Stimulated activated CD4-positive, alpha-beta T cell treated with anti-CD3 and anti-CD28 coated beads, Interleukin-4, amount 100 ng/mL, for 1 hour (primary cell): ENCODE measurements at places on chromosomes 16 and 17.

- no peak for DNase-seq
Measured at GRCh38 chr16:83992624-83993023, 24.6 kb downstream of the NECAB2 start.

DNA sequence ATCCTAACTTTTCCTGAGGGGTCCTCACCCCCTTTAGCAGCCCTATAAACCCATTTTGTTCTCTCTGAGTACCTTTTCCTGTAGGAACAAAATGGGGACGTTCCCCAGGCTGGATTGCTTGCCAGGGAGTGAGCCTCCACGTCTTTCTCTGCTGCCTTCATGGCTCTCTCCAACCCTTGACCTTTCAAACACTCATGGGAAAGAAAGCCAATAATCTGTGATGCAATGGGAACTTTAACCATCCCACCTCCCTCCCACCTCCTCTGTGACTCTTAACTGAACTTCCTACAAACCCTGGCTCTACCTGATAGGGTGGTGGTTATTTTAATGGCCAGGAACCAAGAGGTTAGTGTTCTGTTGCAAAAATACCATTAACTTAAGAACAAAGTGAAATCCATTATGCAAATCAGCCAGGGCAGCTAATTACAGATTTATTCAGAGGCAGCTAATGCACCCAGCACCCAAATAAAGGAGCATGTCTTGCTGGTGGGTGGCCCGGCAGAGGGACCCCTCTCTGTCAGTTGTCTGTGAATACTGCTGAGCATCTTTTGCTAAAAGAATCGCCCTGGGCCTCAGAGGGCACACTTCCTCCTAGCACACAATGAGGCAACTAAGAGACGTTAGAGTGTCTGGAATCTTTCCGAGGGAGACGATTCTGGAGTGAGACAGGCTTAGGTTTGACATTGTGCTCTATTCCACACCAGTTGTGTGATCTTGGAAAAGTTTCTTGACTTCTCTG is 3.0 kb downstream of the PIPOX start:
- no peak for DNase-seq

- DNase-seq, result no peak
Measured at GRCh38 chr17:17782523-17783115, 54.2 kb downstream of the SREBF1 start.

- no peak for DNase-seq
Measured at GRCh38 chr16:10881479-10882030, 4.6 kb downstream of the CIITA start.

GRCh38 chr17:59367657-59368045 is 36.2 kb downstream of the YPEL2 start:
- no peak for DNase-seq

DNA sequence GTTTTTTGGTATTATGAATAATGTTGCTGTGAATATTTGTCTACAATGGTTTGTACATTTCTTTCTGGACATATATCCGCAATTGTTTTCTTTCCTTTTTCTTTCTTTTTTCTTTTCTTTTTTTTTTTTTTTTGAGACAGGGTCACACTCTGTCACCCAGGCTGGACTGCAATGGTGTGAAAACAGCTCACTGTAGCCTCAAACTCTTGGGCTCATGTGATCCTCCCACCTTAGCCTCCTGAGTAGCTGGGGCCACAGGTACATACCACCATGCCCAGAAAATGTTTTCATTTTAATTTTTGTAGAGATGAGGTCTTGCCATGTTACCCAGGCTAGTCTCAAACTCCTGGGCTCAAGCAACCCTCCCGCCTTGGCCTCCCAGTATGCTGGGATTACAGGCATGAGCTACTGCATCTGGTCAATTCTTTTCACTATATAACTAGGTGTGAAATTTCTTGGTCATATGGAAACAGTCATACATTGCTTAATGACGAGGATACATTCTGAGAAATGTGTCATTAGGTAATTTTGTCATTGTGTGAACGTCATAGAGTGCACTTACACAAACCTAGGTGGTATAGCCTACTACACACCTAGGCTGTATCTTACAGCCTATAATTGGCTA is 15.2 kb downstream of the IL21R start:
- DNase-seq, result no peak

- no peak for DNase-seq
Measured at GRCh38 chr16:72357910-72358309, 186.0 kb upstream of the PMFBP1 start.

GRCh38 chr17:16215002-16215272 is 397 bp downstream of the NCOR1 start:
- DNase-seq, result no peak

DNA sequence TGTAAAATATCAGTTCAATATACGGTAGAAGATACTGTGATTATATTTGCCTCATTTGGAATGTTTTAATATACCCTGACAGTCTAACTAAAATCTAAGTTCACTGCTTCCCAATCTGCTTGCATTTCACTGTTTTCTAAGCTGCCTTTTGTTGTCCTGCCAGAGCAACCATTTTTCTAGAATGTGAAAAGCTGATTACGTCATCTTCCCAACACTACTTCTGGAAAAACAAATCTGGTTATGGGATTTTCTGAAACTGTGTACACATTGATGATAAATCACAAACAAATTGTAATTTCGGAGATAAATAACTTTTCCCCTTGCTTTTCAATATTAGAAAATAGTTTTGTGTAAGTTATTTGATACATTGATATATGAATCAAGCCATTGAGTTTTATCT is 1529.0 kb downstream of the CDH11 start:
- no peak for DNase-seq

- no peak for DNase-seq
Measured at GRCh38 chr16:23539984-23540816, 16.9 kb downstream of the EARS2 start.

GRCh38 chr16:31080756-31081419 is 6.7 kb downstream of the ZNF646 start:
- DNase-seq, result no peak

DNA sequence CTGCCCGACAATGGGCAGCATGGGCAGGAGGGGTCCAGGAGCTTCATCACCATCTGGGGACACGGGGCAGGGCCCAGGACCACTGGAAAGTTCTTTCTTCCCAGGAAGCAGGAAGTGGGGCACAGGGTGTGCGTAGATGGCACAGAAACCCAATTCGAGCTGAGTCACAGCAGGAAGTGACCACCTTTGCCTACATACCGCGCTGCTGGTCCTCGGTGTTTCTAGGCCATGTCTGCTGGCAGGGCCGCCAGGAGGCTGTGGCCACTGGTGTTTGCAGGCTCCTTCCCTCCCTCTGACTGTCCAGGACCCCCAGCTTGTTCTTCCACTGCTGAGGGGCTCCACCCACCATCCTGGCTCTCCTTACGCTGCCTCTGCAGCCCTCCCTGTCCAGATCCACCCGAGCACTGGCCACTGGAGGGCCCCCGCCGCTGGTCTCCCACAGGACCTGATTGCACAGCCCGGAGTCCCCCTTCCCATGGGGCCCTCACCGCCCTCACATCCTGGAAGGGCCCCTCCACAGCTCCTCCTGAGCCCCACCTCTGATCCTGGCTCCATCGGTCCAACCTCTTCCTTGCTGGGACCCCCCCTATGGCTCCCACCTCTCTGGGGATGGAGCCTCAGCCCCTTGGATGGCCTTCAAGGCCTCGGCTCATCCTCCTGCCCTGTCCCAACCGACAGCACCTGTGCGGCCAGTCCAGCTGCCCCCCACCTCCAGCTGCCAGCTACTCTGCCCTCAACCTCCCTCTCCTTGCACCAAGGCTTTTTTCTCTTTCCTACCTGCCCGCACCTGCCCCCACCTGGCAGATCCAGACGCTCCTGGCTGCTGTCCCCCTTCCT is 14.5 kb upstream of the RASD1 start:
- DNase-seq, result no peak

DNA sequence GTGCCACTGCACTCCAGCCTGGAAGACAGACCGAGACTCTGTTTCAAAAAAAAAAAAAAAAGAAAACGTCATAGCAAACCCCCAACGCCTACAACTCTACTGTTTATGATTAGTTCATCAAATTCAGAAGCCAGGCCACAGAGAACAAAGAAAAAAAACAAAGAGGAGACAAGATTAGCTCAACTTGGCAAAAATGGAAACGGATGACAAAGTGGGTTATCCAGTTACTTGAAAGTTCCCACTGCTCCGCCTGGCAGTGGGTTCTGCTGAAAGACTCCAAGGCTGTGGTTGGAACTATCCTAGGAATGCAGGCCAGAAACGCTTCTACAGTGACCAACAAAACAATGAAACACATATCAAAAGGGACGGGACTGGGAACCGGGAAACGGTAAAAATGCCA is 53.1 kb downstream of the MRM3 start:
- no peak for DNase-seq

GRCh38 chr16:69365901-69366300 is 14.3 kb upstream of the TMED6 start:
- DNase-seq, result no peak

DNA sequence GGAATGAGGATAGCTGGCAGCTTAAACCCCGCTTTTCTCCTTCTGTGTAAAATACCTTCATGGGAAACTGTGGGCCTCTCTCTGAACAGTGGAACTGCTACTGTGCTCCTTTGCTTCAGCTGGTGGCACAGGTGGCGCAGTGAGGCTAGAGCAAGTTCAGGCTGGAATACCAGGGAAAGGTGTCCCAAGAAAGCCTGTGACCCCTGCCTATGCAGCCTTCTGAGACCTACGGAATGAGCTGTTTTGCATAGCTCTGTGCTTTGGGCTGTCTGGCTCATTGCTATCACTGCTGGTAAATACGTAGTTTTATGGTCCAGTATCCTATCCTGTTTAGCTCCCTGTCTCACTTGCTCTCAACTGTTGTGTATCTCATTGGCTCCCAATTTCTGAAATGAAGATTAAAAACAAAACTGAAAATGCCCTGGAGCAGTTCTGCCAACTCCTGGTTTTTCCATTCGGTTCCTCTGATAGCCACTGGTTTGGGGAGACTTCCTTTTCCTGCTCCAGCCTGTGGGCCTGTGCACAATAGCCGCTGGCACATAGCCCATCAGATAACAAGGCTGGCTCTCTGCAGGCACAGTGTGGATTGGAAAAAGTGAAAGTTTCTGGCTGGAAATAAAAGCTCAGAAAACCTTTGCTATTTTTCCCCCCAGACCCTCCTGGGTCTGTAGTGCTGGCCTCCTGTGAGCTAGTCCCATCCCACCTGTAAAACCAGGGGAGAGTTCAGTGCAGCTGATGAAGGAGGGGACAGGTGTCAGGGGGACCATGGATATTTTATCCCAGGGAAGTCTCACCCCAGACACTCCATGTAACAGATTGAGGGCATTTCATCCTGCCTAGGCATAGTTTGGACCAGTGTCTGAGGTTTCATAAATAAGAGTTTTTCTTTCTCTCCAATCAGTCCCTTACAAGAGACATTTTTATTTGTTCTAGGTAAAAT is 24.0 kb downstream of the LIMD2 start:
- no peak for DNase-seq

GRCh38 chr16:4117250-4117578 is 972 bp upstream of the ADCY9 start:
- DNase-seq, result no peak

- DNase-seq, result no peak
Measured at GRCh38 chr16:71555230-71555891, 21.5 kb downstream of the TAT start.

GRCh38 chr17:28744104-28744971 is 527 bp downstream of the TRAF4 start:
- peak; percentile 77 for DNase-seq

- no peak for DNase-seq
Measured at GRCh38 chr17:61822326-61823285, 40.7 kb downstream of the BRIP1 start.

- no peak for DNase-seq
Measured at GRCh38 chr17:69030169-69030568, 30.6 kb downstream of the ABCA9 start.

GRCh38 chr16:23072084-23072599 is 77.1 kb downstream of the USP31 start:
- no peak for DNase-seq

- DNase-seq, result no peak
Measured at GRCh38 chr17:27323538-27324215, 29.8 kb downstream of the WSB1 start.

GRCh38 chr17:49005140-49005539 is 8.0 kb downstream of the IGF2BP1 start:
- DNase-seq, result no peak

GRCh38 chr17:2183346-2183745 is 120.2 kb downstream of the SMG6 start:
- no peak for DNase-seq

GRCh38 chr16:3485821-3486505 is 9.3 kb downstream of the C16orf90 start:
- no peak for DNase-seq

DNA sequence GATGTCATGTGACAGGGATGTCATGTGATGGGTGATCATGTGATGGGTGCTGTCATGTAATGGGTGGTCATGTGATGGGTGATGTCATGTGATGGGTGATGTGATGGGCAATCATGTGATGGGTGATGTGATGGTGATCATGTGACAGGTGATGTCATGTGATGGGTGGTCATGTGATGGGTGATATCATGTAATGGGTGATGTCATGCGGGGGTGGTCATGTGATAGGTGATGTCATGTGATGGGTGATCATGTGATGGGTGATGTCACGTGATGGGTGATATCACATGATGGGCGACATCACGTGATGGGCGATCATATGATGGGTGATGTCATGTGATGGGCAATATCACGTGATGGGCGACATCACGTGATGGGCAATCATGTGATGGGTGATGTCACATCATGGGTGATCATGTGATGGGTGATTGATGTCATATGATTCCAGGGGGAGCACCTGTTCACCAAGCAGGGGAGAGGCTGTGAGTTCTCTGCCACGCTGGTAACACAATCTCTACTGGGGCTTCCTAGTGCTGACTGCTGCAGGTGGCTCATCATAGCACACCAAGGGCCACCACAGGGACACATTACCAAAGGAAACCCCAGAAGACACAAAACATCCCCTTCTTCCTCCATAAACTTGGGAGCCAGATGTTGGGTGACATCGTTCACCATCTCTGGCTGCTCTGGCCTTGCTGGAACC is 16.5 kb downstream of the CD300LB start:
- DNase-seq, result no peak

GRCh38 chr17:72416905-72417304 is 296.1 kb downstream of the SOX9 start:
- DNase-seq, result no peak

- no peak for DNase-seq
Measured at GRCh38 chr16:565419-566330, 1.1 kb upstream of the NHLRC4 start.

DNA sequence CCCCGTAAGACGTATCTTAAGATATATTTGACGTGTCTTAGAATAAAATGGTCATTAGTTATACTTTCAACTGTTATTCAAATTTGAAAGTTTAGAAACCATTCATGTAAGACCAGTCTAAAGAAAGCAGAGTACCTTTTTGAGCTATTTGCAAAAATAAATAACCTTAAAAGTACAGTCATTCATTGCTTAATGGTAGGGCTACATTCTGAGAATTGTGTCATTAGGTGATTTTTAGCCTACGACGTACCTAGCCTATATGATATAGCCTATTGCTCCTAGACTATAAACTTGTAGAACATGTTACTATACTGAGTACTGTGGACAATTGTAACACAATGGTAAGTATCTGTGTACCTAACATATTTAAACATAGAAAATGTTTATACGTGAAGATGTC is 139.2 kb downstream of the PHKB start:
- no peak for DNase-seq

- DNase-seq, result no peak
Measured at GRCh38 chr17:4206962-4207361, 56.8 kb downstream of the ANKFY1 start.
